ENCODE measurements at places on chromosomes 1 and 21. TPM values are rescaled to one million over a fixed set of nuclear protein-coding genes. Genes with fewer than 3 reads are reported as not detected.

TBX15 gene
- not detected for total RNA-seq

FOXD2 gene
- 0.64 TPM for total RNA-seq

CD1B gene
- not detected for total RNA-seq

PLEKHN1 gene
- total RNA-seq = 2.9 TPM

TESK2 gene
- total RNA-seq = 7.7 TPM

PIK3C2B gene
- 46.9 TPM for total RNA-seq

CCDC181 gene
- not detected for total RNA-seq

SLC19A1 gene
- 8.0 TPM for total RNA-seq

FCRL2 gene
- total RNA-seq = not detected

GRCh38 chr21:26409735-26410134 lies 163.4 kb downstream of the CYYR1 start:
- no peak for DNase-seq

DNA sequence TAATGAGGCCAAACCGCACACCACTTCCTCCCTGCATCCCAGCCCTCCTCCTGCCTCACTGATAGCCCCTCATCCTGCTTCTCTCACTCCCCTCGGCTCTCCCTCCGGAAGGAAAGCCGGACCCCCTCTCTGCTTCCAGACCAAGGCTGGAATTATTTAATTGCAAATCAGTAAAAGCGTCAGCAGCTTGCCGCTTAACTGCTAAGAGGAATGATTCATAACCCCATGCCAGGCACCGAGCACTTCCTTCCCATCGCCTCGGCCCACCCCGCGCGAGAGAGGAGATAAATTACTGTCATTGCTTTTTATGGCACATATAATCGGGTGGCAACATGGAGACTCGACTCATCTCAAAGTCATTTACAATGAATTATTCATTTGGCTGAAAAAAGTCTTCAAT lies 77.3 kb downstream of the UBIAD1 start:
- DNase-seq = no peak

GRCh38 chr1:178633056-178633455 lies 92.0 kb upstream of the RALGPS2 start:
- DNase-seq = no peak

DNA sequence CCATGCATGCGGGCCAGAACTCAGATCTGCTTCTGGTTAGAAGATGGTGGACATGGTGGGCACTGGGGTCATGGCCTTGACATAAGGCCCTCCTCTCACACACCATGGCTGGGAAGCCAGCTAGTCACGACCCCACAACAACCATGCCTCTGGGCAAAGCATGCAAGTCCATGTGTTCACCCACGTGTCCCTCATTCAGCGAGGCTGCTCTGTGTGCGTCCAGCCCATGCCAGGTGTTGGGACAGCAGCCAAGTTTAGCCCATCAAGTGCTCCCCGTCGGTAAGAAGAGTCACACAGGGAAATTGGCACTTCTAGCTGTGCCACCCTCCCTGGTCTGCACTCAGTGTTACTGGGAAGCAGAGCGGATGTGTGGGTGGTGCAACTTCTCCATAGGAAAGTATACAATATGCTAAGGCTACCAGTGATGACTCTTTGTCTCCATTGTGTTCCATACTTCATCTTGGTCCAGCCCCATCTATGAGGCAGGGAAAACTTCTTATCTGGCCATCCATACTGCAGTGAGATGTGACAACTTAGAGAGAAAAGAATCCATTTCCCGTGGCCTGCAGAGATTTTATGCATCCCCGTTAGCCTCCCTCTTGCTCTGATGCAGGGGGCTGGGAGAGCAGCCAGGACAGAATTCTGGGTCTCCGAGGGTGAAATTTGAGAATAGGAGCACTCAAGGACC lies 198.0 kb downstream of the GRIK3 start:
- DNase-seq = no peak

GRCh38 chr1:180027949-180028445 lies 73.4 kb downstream of the CEP350 start:
- DNase-seq = no peak

- DNase-seq = no peak
Observed at GRCh38 chr21:32728456-32728839, 635 bp upstream of the SYNJ1 start.

DNA sequence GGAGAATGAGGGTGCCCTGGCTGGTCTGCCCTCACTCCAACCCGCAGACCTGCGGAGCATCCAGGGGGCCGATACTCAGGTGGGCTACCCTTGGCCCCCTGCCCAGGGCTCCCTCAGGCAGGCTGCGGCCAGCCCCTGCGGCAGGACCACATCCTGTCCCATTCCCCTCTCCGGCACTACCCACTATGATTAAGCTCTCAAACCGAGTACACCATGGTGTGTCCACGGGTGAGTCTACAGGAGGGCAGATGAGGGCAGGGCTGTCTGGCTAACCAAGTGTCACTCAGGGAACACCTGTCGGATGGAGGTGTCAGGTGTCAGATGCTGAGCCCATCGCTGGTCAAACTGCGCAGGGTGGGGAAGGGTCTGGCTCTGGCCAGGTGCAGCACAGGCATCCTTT lies 47.2 kb downstream of the SLC66A1 start:
- no peak for DNase-seq

- no peak for DNase-seq
Observed at GRCh38 chr1:19656134-19656779, 8.4 kb upstream of the HTR6 start.

- no peak for DNase-seq
Observed at GRCh38 chr1:102852613-102853012, 255.7 kb downstream of the COL11A1 start.

GRCh38 chr21:26708223-26708800 lies 135.2 kb upstream of the CYYR1 start:
- no peak for DNase-seq

DNA sequence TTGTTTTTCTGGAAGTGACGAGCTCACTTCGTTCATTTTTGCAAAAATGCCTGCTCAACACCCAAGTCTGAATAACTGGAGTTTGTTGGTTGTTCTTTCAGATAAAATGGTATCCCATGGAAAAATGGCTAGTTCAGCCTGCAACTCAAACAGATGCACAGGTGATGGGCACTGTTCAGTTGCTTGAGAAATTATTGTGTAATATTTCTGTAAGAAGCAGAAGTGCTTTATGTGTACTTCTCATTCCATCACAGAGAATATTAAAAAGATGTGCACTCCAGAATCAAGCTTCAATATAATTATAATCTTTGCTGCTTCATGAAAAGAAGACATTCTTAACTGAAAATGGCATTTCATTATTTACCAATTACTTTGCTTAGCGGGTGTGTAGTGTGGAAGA lies 9.1 kb downstream of the SYT2 start:
- no peak for DNase-seq

- no peak for DNase-seq
Observed at GRCh38 chr1:5220421-5220820, 566.0 kb downstream of the AJAP1 start.

DNA sequence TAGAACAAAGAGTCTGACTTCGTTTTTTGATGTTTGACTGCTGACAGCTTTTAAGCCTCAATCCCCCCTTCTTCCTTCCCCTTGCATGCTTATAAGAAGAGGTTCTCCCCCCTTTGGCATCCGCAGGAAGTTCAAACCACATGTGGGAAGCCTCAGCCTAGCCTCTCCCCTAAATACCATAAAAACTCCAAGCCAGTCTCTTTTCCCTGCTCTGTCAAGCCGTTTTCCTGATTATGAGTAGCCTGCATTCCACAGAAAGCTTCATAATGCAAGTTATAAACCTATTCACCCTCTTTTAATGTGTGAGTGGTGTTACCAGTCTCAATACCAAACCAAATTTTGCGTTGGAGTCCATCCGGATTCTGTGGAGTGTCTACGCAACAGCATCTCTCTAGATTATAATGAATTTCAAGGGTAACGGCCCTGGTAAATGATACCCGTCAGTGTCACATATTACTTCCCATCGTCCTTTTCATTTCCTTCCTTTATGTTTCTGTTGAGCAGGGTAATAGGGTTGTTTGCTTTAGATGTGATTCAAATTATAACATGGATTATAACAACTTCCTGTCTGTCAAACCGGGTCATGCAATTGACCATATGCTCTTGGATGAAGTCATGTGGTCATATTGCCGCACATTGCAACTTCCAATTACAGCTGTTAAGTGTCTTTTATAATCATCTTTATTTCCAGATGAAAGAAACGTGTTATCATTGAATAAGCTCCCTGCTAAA lies 717.5 kb downstream of the RWDD3 start:
- DNase-seq = no peak

DNA sequence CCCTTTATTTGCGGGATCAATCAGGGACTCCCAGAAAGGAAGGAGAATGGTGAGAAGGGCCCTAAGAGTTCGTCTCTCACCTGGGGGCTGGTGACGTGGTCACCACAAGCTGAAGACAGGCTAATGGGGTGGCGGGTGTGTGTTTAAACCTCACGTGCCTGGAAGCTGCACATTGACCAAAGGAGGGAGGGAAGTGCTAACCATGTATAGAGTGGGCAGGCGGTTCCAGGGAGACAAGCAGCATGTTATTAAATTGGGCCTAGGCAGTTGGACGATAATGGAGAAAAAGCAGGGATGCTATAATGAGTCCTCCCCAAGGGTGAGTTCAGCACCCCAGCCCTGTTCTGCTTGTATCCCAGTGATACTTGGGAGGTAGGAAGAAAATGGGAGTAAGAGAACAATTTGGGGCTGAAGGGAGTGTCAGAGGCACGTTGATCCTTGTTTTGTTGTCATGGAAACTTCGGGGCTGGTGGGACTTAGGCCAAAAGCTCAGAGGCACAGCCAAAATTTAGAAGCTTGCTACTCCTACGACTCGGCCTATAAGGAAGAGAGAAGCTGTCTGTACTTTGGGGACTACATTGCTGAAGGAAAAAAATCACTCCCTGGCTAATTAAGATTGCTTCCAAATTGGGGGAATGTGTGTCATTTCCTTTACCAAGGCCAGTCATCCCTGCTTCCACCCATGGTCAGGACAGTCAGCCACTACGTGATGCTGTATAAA lies 33.2 kb upstream of the EPHA8 start:
- no peak for DNase-seq

- no peak for DNase-seq
Observed at GRCh38 chr1:192967901-192968300, 91.3 kb downstream of the UCHL5 start.

DNA sequence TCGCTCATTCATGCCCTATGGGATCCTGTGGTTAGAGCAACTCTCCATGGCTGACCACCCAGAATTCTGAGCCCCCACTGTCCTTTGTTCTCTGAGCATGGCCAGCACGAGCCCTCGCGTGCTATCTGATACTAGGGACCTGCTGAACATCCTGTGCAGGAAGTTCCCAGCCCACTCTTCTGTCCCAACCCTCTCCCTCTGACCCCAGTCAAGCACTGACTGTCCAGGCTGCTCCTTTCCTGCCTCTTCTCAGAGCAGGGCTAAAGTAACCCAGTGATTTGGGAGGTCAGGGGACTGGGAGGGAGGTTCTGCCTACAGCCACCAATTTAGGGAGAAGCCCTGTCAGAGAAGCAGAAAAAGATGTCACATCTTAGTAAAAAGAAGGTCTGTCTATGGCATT lies 21.2 kb downstream of the CYP4B1 start:
- no peak for DNase-seq

- no peak for DNase-seq
Observed at GRCh38 chr1:101185421-101185820, 51.4 kb upstream of the S1PR1 start.

GRCh38 chr1:73701826-73702225 lies 496.1 kb downstream of the LRRIQ3 start:
- DNase-seq = no peak

DNA sequence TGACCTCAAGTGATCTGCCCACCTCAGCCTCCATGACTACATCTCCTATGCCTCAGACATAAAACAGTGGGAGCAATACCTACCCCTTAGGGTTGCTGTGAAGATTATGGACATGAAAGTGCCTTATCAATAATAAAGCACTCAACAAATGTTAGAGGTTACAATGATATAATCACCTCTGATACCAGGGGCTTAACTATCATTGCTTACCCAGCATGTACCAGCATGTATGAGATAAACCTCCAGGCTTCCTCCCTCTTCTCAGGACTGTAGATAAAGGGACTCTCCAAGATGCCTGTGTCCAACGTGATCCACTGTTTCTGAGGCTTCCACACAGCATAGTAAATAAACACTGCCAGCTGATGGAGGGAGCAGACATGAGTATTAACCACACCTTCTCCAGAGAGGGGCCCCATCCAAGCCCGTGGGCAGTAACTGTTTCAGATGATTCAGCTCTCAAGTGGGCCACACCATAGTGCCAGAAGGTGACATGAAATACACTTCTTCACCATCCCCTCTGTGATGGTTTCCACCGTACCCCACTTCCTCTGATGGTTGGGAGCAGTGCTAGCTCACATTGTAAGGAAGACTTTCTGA lies 26.2 kb downstream of the RHBDL2 start:
- no peak for DNase-seq

DNA sequence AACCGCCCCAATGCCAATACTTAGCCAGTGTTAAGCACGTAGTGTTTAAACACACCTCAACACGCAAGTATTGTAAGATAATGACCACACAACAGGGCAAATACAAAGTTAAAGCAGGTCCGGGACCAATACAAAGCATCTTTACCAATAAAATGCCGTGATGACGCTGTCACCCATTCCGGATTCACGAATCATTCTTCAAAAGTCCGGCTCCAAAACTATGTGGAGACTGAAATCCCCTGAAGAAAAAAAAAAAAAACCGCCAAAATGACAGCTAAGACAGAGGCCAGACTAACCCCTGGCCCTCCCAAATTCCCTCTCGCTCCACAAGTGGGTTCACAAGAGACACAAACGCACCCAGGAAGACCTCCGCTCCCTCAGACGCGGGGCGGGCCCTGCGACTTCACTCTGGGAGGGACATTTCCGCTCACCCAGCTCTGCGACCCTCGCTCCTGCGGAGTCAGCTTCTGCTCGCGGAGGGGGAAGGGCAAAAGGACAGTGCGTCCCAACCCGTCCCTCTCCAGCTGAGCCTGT lies 625 bp upstream of the DARS2 start:
- no peak for DNase-seq

- DNase-seq = no peak
Observed at GRCh38 chr1:77413541-77414335, 131.9 kb downstream of the AK5 start.

DNA sequence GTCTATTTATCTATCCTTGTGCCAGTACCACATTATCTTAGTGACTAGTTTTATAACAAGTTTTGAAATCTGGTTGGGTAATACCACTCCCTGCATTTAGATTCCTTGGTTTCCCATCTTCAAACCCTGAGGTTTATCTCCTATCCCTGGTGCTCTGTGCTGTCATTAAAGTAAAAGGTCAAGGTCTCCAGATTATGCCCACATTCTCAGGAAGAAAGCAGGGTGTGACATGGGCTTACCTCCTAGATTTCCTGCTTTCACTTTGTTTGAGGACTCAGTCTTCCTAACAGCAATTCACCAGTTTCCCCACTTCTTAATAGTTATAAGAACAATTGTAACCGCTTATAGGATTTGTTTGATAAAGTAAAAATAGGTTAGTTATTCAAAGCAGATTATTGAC lies 86.0 kb downstream of the CACHD1 start:
- DNase-seq = no peak

- DNase-seq = no peak
Observed at GRCh38 chr21:26451081-26451740, 121.9 kb downstream of the CYYR1 start.

- DNase-seq = no peak
Observed at GRCh38 chr1:43653339-43653738, 3.4 kb downstream of the KDM4A start.

- no peak for DNase-seq
Observed at GRCh38 chr21:25961042-25961441, 209.5 kb downstream of the APP start.

- DNase-seq = no peak
Observed at GRCh38 chr1:38577937-38578270, 281.7 kb downstream of the RRAGC start.

Measured in CD4-positive, alpha-beta memory T cell (primary cell).